Activated CD8-positive, alpha-beta memory T cell treated with anti-CD3 and anti-CD28 coated beads for 4 hours (primary cell): ENCODE measurements at places on chromosomes 2 and 18.

DNA sequence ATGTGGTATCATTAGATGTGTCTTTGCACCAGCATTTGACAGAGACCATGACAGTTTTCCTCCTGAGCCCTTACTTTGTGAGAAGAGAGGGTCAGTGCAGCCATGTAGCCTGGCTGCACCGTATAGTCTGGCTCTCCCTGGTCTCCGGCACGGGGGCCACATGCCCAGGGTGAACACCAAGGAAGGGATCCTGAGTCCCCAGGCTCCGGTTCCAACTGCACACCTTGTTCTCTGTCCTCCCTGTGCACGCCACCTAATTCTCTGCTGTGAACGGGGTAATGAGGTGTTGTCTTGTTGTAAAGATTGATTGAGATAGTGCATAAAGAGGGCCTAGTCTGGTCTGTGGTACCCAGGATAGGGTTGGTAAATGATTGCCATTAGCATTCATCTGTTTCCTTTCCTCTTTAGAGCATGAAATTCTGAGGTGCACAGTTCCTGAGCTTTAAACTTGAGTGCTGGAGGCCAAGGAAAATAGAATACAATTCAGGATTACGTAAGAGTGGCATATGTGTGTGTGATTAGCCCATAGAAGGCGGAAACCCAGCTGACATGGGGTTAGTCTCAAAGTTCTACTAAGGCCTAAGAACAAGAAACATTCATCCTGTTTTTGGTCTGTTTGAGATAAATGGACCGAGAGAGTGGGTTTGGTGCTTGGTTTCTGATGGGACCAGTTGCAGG is 55.5 kb downstream of the NCK2 start:
- no peak for DNase-seq

GRCh38 chr2:184598316-184599053 is at the start of gene ZNF804A:
ZNF804A (plus strand) TSS chr2:184598529; CDS start chr2:184598960, 431 bp downstream.
- DNase-seq, result no peak

GRCh38 chr2:120865656-120866055 is 130.0 kb downstream of the GLI2 start:
- no peak for DNase-seq

DNA sequence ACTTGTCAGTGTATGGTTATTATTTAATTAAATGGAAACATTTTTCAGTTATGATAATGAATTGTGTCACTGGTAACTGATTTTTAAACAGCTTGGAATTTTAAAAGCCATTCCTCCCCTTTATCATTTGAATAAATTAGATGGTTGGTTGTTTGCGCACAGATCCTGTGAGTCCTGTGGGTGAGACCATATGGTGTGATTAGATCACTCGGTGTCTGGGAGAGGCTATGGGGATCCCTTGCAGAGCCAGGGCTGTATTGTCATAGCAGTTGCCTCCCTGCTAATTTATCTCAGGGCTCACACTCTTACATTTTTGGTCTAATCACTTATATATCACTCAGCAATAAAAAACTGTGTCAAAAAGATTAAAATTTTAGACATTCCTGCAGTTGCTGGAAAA is 133.5 kb downstream of the ASXL3 start:
- no peak for DNase-seq

DNA sequence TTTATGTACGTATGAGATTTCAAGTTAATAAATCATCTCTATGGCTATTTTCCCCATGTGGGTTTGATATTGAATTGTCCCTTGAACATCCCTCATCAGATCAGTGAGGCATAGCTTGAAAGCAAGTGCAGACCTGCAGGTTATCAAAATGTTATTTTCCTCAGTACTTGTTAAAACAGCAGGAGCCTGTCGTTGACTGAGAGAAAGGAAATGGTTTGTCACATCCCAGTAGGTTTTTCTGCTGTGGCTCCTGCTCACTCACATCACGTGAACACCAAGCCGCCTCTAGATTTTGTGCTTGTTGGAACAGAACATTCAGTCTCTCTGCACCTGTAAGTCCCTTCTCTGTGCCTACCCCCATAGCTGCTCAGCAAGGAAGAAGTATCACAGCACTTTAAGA is 340.3 kb downstream of the CELF4 start:
- no peak for DNase-seq

DNA sequence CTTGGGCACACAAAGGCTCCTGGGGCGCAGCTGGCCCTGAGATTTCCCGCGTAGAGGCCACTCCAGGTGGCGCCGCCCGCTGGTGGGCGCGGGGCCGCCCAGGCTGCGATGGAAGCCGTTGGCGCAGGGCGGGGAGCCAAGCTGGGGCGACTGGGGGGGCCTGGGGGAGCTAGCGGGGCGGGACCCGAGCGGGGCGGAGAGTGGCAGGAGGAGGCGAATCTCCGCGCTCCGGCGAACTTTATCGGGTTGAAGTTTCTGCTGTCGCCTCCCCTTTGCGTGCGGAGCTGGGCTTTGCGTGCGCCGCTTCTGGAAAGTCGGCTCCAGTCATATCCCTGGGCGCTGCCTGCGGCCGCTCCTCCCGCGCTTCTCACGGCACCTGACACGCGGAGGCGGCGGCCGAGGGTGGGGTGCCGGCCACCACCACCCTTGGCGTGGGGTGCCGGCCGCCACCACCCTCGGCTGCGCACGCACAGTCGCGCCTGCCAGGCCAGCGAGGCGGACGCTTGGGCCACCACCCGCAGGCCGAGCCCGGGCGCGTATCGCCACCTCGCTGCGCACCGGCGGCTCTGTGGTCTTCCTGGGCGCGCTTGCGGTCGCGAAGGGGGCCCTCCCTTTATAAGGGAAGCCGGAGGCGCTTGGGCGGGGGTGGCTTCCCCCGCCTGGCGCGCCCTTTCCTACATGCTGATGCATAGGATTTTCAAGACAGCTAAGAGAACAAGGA is 919 bp upstream of the CYP1B1 start:
- no peak for DNase-seq

DNA sequence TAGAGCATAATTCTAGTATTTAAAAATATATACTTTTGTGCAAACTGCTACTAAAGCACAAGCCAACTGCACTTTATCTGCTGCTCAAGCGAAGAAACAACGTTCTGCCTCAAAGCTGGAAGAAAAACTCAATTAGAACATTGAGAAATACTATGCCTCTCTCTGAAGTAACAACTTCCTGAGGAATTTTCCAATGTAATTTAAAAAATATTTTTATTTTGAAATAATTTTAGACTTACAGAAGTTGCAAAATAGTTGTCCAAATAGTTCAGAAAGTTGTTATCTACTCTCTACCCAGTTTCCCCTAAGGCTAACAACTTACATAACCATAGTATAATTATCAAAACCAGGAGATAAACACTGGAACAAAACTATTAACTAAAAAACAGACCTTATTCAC is 12.3 kb upstream of the POLI start:
- no peak for DNase-seq

DNA sequence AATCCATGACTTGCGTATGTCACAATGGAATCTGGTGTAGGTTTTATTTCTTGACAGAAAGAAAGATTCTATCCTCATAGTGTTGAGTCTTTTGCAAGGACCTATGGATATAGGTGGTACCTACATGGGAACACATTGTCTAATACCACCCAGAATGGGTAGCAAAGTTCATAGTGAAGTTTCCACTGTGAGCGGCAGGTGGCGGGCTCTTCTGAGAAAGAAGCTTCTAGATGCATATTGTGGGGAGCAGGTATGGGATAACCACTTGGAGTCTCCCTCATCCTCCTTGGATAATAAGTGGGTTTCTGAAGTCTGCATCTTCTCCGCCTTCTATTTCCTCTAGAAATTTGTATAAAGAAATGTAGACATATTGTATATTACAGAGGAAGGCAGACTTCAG is 44.9 kb downstream of the LINC00305 start:
- no peak for DNase-seq

- no peak for DNase-seq
Observed at GRCh38 chr2:230220347-230220969, 674 bp upstream of the SP110 start.

DNA sequence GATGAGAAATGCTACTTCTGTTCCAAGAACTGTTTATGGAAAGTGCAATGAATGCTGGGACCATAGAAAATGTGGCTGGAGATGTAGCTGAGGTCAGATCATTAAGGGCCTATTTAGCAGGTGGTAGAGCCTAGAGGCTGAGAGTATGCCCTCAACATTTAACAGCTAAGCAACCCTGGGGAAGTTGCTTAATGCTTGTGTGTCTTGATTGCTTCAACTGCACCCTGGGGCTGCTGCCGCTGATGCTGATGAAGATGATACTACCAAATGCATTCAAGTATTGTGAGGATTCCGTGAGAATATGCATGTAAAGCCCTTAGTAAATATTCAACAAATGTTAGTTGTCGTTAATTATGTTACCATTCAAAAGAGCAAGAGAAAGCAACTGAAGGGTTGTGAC is 273.2 kb downstream of the BCL11A start:
- no peak for DNase-seq

DNA sequence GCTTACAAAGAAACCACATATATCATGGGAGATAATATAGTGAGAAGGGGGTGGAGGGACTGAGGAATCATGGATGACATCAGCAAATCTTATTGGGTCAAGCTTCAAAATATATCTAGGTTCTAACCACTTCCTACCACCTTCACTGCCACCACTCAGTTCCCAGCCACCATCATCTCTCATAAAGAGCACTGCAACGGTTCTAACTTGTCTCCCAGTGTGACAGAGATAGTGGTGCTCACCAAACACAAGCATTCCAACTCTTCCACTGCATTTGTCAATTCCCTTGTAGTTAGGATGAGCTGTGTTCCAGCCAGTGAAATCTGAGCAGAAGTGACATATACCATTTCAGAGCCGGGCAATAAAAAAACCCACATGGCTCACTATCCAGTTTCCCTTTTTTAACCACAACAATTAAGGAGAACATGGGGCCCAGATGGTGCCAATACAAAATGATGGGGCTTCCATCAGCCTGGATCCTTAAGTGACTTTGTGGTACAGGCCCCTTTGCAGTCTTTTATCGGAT is 318.1 kb downstream of the NBAS start:
- DNase-seq, result no peak

DNA sequence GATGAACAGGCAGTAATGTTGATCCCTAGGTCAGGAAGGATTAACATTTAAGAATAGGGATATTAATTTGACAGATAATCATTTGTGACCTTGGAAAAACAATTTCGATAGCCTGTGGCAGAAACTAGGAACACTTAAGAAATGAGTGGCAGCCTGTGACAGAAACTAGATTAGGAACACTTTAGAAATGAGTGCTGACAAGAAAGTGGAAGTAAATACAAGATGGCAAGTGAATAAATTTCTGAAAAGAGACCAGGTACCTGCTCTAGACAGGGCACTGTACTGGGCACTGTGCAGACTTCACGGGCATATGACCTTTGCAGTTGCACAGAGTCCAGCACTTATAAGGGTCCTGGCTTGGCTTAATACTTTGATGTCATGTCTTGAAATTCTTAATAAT is 5.5 kb upstream of the HNRNPA3 start:
- no peak for DNase-seq

DNA sequence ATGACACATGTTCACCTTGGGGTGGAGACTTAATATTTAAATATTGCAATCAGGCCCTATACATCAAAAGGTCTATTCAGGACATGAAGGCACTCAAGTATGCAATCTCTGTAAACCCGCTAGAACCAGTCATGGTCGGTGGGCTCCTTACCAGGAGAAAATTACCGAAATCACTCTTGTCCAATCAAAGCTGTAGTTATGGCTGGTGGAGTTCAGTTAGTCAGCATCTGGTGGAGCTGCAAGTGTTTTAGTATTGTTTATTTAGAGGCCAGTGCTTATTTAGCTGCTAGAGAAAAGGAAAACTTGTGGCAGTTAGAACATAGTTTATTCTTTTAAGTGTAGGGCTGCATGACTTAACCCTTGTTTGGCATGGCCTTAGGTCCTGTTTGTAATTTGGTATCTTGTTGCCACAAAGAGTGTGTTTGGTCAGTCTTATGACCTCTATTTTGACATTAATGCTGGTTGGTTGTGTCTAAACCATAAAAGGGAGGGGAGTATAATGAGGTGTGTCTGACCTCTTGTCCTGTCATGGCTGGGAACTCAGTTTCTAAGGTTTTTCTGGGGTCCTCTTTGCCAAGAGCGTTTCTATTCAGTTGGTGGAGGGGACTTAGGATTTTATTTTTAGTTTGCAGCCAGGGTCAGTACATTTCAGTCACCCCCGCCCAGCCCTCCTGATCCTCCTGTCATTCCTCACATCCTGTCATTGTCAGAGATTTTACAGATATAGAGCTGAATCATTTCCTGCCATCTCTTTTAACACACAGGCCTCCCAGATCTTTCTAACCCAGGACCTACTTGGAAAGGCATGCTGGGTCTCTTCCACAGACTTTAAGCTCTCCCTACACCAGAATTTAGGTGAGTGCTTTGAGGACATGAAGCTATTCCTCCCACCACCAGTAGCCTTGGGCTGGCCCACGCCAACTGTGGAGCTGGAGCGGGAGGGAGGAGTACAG is 108.1 kb downstream of the XRCC5 start:
- no peak for DNase-seq

- no peak for DNase-seq
Observed at GRCh38 chr2:218392891-218393462, 6.7 kb upstream of the CTDSP1 start.

GRCh38 chr2:237744613-237745249 is 53.8 kb upstream of the RBM44 start:
- peak; percentile 55 for DNase-seq

GRCh38 chr2:58645017-58645416 is 403.9 kb upstream of the FANCL start:
- no peak for DNase-seq

- no peak for DNase-seq
Observed at GRCh38 chr2:192655916-192656315, 461.2 kb upstream of the TMEFF2 start.

GRCh38 chr2:189865826-189866225 is 81.6 kb downstream of the PMS1 start:
- no peak for DNase-seq

- DNase-seq, result no peak
Observed at GRCh38 chr2:208708486-208708885, 301.9 kb downstream of the PTH2R start.

- DNase-seq, result no peak
Observed at GRCh38 chr2:134375935-134376334, 122.1 kb downstream of the MGAT5 start.

- DNase-seq, result no peak
Observed at GRCh38 chr2:231519975-231520555, 10.2 kb downstream of the NMUR1 start.

GRCh38 chr2:15517793-15518192 is 43.3 kb downstream of the NBAS start:
- DNase-seq, result no peak

GRCh38 chr2:172698041-172698863 is 37.4 kb upstream of the RAPGEF4 start:
- no peak for DNase-seq

DNA sequence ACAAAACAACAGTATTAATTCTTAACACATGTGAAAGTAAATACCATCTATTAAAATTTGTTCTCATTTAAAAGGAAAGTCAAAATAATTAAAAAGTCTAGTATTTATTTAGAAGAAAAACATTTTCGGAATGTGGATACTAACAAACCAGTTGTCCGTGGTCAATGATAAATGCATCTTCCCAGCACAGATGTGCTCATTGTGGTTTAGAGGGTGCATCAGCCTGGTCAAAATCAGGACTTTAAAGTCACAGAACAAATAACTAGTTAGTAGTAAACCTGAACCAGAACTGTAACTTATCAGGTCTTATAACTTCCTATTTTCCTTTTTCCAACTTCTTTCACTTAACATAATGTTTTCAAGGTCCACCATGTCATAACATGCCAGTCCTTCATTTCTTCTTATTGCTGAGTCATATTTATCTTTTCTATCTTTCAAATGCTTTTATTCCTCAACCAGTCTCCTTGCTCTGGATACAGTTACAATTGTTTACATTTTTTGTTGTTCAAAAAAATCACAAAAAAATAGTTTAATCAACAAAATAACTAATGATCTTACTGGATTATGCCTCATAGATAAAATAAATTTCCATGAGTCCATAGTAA is 55.8 kb downstream of the ID2 start:
- DNase-seq, result no peak

- DNase-seq, result no peak
Observed at GRCh38 chr2:10141736-10142639, 19.4 kb downstream of the RRM2 start.
